ENCODE measurements at places on chromosomes 1 and 21.
A peak's percentile ranks its signal among the peaks of the same experiment; 100 is the strongest.

GRCh38 chr1:87329051-87329525 is 408 bp downstream of the LMO4 start:
- peak; percentile 51 for DNase-seq

- DNase-seq = peak; percentile 52
These were observed 213.3 kb upstream of the ZRANB2 start for GRCh38 chr1:71294178-71294577.

- no peak for DNase-seq
These were observed 11.3 kb upstream of the LACTBL1 start for GRCh38 chr1:22983944-22984343.

DNA sequence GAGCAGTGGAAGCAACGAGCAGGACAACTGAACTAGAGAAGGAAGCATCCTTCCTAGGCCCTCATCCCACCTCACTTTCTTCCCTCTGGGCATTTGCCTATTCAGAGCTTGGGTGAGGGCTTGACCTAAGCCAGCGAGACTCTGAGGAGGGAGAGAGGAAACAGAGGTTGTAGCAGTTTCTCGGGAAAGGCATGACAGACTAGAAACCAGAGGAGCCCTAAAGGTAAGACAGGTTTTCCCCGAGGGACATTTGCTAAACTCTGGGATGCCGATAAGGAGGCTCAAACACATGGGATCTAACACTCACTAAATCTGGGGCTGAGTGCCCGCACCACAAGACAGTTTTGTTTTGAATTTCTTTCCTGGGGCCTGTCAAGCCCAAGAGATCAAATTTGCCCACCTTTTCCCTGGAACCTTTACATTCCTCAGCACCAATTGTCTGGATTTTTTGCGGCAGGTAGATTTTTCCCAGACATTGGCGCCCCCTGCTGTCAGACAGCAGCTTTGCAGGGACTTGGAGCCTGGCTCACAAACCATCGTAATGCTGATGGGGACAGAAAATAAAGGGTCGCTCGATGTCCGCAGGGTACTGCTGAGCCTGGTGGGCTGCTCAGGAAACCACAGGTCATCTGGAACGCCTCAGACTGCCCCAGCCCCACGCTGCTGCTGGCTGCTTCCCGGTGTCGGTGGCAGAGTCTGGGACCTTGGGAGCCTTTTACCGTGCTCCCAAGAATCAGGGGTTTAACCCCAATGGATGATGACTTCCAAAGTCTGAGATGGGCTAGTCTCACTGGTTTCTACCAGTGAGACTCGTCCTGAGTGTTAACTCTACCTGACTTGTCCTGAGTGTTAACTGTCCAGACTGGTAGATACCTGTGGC is 23.4 kb upstream of the TSPAN2 start:
- DNase-seq = no peak

DNA sequence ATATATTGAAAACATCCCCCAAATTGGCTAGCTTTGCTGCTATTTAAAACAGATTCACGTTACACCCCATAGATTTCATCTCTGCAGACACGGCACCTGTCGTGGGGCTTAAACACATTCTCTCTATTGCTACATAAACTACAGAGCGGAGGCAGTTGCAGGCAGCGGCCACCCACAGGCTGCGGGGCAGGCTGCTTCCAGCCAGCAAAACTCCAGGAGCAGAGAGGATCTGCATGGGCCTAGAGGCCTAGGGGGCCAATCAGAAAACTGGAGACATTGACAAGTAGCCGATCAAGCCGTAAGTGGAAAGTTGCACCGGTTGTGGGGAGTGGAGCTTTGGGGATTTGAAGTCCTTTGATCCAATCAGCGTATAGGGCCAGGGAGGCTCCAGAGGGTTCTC is 129.0 kb upstream of the KLHDC7A start:
- DNase-seq = no peak

DNA sequence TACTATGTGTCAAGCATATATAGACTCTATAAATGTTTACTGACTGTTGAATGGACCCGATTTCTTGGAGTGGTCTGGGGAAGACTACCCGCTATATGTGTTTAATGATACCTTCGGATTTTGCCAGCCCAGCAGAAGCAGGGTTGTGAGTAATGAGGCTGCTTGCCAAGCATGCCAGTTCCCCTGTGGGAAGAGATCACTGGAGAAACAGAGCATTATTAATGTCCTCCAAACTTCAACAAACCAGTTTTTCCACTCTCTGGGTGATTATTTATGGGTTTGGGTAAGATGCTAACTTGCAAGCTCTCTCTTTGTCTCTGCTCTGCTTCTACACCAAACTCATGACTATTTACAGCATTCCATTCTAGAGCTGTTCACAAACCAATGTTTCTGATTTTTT is 25.1 kb upstream of the PHGDH start:
- no peak for DNase-seq

DNA sequence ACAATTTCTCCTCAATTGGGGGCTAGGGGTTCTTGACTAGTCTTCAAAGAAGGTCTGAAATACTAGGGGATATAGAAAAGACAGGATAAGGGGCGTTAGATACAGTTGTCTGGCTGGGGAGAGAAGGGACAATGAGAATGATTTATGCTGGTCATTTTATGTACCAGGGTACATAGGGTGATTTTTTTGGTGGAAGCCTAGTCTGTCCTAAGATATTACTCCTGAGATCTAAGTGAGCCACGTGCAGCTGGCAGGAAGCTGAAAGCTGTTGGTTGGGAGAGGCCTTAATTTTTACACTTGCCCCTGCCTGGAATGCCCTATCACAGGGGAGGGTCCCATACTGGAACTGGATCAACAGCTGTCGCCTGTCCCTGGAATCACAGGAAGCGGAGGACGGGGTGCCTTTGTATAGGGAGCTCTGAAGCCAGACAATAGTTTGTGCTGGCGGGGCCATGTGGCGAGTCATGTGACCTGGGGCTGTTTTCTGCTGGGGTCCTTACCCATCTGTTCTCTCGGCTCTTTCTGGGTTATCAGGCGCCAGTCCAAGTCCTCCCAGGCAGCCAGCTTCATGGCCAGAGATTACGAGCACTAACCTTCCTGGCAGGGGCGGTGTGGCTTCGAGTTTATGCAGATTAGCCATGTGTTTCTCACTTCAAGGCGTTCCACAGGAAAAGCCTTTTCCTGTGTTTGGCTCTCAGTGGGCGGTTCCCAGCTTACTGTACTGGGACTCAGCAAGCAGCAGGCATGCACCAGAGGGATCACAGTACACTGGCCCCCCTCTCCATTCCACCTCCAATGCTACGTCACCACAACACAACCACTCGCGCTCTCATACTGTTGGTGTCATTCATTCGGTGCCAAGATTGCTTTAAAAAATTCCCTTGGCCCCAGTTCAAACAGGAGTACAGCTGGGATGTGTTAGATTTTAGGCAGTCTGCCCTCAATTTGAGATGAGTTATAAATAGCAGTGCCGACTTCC is 27.5 kb downstream of the ARID1A start:
- DNase-seq = peak; percentile 100

DNA sequence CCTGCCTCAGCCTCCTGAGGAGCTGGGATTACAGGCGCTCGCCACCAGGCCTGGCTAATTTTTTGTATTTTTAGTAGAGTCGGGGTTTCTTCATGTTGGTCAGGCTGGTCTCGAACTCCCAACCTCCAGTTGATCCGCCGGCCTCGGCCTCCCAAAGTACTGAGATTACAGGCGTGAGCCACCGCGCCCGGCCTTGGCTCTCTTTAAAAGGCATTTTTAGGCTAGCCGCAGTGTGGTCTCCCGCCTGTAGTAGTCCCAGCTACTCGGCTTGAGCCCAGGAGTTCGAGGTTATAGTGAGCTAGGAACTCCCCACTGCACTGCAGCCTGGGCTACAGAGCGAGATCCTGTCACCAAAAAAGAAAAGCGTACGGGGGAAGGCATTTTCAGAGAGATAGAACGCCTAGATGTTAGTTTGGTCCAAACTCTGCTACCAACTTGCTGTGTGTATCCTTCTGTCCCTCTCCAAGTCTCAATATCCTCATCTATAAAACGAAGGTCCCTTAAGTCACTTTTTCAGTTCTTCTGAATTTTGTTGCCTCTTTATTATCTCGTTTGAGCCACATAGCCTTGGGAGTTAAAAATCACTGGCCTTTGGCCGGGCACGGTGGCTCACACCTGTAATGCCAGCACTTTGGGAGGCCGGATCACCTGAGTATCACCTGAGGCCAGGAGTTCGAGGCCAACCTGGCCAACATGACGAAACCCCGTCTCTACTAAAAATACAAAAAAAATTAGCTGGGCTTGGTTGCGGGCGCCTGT is 734 bp downstream of the MED18 start:
- DNase-seq = peak; percentile 40

DNA sequence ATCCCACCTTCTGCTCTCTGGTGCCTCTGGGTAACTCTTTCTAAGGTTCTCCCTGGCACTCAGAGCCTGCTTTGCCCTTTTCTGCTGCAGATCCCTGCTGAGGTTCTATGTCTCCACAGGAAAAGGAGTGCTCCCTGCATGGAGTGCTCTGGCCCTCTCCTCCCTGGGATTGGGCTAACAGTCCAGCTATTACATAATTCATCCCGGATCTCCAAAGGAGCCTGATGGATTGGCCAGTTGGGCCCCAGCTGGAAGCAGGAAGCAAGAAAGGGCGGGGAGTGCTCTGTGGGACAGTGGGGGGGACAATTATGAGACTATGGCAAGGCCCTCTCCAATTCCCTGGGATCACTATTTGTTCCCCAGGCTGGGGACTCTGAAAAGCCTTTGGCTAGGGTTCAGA is 51.9 kb upstream of the GOLT1A start:
- no peak for DNase-seq

GRCh38 chr1:201153474-201154388 is 543 bp downstream of the TMEM9 start:
- peak; percentile 21 for DNase-seq

Measured in fibroblast of mammary gland (primary cell).